NAMALWA (cell line): ENCODE measurements at places on chromosomes 6 and 20.

GRCh38 chr6:4316867-4317400, 181.6 kb upstream of the ECI2 start:
- DNase-seq: peak; percentile 1

- DNase-seq: no peak
Observed at GRCh38 chr6:115091461-115091860, 748.6 kb upstream of the HS3ST5 start.

GRCh38 chr6:151209071-151209831, 30.5 kb upstream of the AKAP12 start:
- DNase-seq: no peak

DNA sequence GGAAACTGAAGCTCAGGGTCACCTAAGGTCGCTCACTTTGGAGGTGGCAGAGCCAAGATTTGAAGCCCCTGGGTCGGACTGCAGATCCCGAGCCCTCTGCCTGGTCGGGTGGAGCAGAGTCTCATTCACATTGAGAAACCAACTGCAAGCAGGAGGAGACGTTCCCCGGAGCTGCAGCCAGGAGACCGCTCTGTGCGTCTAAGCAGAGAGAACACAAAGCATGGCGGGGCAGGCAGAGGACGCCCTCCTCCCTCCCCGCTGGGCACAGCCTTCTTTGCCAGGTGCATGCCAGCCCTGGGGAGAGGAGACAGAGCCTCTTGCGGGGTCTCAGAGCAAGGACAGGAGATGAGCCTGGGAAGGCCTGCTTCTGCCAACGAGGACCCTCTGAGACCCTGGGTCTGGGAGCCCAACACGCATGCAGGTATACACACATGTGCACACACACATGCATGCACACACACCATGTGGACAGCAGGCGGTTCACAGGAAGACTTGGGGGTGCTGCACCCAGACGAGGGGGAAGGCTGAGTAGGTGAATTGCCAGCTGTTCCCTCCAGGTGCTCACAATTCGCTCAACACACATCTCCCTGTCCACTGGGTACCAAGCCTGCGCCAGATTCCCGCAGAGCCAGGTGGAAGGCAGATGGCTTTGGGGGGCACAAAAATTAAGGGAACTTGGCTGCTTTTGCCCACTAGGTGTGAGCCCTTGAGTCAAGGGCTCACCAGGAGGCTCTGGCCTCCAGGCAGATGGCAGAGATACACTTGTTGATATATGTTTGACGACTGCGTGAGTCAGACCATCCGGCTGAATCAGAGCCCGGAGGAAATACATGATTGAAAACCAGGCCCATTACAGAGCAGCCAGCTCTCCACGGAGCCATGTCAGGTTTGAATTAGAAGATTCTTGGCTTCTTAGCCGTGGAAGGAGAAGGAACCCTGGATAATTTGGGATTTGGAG, 5.5 kb upstream of the NTSR1 start:
- DNase-seq: no peak

GRCh38 chr20:47680804-47681529, 104.3 kb downstream of the SULF2 start:
- DNase-seq: no peak

DNA sequence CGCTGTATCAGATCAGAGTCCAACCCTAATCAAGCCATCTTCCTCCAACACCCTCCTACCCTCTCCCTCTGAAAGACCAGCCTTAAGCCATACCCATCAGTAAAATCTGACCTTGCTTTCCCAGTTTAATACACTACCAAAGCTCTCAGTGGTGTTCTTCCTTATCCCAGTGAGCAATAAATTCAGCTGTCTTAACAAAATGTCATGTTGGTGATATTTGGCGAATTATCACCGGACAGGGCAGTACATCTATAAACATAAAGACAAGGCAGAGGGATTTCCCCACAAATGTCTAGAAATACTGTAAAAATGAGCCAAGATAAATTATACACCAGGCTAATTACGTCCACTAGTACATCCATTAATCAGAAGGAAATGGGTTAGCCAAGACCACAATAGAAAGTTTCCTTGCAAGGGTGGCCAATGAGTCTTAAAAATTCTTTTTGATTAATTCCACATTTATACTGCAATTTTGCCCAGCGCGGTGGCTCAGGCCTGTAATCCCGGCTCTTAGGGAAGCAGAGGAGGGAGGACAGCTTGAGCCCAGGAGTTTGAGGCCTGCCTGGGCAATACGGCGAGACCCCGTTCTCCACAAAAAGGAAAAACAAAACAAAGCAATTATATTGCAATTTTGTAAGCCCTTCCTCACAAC, 905 bp downstream of the RARS2 start:
- DNase-seq: no peak

GRCh38 chr6:80126657-80127345, 20.3 kb downstream of the BCKDHB start:
- DNase-seq: no peak

GRCh38 chr6:25017932-25018567, 82.3 kb upstream of the RIPOR2 start:
- peak; percentile 82 for DNase-seq

DNA sequence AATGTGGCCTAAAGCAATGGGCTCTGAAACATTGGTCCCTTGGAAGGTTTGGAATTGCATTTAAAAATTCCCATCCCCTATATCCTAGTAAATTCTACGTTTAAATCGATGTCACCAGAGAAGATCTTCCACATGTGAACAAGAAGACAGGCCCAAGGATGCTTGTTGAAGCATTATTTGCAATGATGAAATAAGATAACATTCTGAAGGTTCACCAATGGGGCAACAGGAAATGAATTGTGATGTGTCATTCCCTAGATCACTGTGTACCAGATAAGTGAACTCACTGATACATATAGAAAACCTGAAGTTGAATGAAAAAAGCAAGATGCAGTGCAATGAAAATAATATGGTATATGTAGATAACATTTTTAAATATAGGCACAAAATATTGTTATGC, 464.3 kb upstream of the BTBD3 start:
- no peak for DNase-seq

DNA sequence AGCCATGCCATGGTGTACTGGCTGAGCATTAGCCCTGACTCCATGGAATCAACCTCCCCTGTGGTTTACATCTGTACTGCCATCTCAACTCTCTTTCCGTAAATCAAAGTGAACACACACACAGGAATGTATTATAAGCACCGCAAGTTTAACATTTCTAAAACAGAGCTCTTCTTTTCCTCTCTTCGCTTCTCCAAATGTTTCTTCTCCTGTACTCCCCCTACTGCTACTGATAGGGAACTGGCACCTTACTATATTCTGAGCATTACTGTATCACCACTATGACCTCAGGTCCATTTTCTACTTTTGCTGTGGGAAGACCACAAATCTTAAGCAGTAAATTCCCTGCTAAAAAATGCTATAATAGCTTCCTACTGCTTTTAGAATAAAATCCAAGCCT, 101.2 kb downstream of the NUS1 start:
- DNase-seq: peak; percentile 4

DNA sequence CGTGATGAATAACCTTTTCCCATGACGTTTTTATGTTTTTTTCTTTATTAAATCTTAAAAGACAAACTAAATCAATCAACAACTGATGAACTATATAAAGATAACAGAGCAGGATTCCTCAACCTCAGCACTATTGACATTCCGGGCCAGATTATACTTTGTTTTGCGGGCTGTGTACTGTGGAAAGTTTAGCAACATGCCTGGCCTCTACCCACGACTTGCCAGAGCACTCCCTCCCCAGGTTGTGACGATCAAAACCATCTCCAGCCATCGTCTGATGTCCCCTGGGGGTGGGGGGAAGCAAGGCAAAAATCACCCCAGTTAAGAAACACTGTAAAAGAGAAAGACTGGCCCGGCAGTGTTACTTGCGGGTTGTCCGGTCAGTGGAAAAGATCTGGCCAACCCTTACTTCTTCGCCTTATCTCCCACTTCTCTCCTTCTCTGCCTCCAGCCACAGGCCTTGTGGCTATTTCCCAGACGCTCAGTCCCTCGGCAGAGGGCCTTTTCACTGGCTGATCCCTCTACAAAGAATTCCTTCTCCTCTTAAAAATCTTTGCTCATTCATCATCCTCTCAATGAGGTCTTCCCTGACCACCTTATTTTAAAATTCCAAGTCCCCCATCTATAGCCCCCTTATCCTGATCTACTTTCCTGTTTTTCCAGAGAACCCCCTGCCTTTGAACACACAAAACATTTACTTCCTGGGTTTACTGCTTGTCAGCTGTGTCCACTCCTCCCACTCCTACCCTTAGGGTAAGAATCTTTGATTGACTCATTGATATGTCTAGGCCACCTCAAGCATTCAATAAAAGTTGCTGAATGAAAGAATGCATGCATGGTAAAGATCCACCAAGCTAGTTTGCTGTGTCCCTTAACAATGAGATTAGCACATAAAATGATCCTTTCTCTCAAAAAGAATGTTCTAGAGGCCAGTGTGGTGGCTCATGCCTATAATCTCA, 14.7 kb upstream of the RAB22A start:
- DNase-seq: no peak

DNA sequence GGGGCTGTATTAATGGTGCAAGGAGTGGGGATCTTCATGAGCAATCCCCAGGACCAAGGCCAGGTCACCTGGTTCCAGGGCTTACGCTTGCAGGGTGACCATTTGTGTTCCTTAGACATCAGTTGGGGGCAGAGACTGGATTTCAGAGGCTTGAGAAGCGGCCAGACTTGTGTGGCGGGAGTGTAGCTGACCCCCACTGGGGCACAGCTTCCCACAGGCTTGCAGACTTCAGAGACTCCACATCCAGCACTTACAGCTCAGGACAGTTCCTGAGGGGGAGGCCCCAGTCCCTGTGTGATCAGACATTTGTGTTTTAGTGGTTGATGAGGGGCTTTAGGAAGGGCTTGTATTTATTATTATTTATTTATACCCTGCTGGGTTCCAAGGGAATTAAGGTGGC, 15.3 kb downstream of the TJAP1 start:
- no peak for DNase-seq

GRCh38 chr6:46452312-46452917, 38.8 kb downstream of the RCAN2 start:
- DNase-seq: no peak

DNA sequence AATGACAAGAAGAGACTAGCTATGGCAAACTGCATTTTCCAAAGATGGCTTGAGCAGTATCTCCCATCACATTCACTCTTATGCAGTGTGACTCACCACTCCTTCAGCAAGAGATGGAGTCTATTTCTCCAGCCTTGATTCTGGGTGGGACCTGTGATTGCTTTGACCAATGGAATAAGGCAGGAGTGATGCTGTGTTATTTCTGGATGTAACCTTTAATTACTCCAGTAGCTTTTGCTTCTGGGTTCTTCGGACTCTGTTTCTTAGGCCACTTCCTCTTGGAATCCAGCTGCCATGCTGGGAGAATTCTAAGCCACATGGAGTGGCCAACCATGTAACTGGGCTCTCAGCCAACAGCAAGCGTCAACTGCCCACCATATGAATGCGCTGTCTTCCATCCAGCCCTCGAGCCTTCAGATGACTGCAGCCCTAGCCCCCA, 50.7 kb downstream of the TGM2 start:
- DNase-seq: no peak

DNA sequence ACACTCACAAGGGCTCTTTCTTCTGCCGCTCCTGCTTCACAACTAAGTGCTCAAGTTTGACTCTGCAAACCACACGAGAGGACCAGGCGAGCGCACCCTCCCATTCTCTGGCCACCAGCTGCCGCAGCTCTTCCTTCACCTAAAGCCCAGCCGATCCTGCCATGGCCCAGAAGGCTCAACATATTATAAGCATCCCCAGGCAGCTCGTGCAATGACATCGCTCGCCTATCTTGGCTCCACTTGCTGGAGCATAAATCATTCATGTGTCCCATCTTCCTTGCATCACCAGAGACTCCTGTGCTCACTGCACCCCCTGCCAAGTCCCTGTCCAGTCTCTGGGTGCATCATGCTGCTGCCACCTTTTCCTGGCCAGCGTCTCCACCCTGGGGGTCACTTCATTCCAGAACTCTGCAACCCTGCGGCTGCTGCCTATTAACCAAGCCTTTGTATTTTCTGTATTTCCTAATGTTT, 59.0 kb downstream of the PSMG4 start:
- no peak for DNase-seq

- no peak for DNase-seq
Observed at GRCh38 chr6:111503194-111503593, 20.2 kb upstream of the REV3L start.

GRCh38 chr20:9270831-9271230, 201.9 kb downstream of the PLCB4 start:
- no peak for DNase-seq
